ENCODE measurements at places on chromosomes 5 and 9.

- no peak for DNase-seq
Observed at GRCh38 chr5:77599679-77600078, 38.8 kb downstream of the OTP start.

DNA sequence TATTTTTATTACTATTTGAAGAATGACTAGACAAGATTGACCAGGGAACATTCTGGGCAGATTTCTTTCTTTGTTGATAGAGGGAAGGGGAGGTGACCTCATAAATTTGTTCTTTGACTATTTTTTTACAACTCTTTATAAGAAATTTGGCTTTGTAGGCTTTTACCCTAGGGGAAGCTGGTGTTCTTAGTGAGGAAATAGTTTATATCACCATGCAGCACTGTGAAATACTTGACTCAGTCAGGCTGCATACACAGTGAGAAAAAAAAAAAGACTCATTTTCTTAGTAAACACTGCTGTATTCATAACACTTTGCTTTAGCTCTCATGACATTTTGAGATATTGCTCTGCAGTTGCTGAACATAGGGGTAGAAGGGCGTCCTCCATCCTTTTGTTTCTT is 336.6 kb upstream of the PIK3R1 start:
- DNase-seq, result no peak

DNA sequence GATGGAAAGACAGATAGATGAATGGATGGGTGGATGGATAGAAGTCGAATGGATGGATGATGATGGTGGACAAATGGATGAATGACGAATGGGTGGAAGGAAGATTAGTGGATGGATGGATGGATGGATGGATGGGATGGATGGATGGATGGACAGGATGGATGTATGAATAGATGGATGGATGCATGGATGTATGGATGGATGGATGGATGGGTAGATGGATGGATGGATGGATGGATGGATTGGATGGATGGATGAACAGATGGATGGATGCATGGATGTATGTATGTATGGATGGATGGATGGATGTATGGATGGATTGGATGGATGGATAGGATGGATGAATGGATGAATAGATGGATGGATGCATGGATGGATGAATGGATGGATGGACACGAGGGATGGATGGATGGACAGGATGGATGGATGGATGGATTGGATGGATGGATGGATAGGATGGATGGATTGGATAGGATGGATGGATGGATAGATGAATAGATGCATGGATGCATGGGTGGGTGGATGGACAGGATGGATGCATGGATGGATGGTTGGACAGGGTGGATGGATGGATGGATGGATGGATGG is 52.4 kb downstream of the DUSP1 start:
- DNase-seq, result no peak

DNA sequence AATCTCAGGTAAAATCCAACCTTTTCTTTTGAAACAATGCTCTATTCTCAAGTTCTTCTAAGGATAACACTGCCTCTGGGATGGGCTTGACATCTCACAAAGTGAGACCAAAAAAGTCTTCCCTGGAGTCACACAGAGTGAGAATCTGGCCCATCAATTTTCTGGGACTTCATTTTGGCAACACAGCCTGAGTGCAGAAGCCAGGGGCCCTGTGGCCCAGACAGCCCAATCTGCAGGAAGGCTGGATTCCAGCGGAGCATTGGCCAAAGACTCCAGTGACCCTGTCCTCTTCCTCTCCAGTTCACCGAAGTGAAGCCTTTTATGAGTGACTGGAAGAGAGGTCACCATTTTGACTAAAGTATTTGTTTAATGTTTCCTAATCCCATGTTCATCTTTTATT is 105.1 kb downstream of the PLK2 start:
- no peak for DNase-seq

DNA sequence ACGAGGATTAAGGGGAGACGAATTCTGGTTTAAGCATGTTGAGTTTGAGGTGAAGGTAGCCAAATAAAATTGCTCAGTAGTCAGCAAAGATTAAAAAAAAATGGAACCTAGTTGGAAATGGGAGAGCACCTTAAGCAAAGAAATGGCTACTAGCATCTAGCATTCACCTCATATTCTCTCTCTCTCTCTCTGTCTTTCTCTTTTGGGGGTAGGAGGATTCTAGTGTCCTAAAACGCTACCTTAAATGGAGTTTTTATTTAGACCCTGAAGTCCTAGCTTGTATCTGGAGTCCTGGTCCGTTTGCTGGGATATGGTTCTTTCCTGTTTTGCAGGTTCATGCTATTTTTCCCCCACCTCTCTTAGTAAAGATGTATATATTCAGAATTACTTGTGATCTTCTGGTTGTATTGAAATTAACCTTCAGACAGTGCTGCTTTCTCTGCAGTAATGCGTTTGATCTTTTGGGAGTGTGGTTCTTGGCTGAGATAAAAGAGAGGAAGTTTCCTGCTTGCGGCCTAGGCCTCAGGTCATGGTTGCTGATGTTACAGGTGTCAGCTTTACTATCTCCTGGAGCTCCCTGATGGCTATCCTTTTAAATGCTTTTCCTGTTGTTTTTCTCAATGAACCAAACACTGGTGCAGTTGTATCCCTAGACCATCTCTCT is 8.0 kb downstream of the TGFBR1 start:
- no peak for DNase-seq

DNA sequence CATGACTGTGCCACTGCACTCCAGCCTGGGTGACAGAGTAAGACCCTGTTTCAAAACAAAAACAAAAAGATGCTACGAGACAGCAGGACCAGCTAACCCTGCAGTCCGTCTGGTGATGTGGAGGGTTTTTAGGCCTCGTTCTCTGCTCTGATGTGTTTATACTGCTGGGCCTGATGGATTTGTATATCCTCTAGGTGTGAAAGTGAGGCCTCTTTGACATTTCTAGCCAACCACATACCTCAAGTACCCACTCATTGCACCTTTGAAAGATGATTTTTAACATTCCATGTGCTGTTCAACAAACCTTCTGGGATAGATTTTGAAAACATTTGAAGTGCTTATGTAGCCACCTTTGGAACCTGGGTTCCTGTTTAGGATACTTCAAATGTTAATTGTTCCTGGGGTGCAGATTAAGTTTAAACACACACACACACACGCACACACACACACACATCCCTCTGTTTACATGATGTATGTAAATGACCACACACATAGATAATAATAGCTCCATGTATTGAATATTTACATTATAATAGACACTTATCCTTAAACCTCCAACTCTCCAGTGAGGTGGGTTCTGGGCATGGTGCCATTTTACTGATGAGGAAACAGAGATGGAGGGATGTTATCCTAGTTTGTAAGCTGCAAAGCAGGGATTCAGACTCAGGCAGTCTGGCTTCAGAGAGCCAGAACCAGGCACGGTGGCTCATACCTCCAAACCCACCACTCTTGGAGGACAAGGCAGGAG is 48.8 kb upstream of the GOLPH3 start:
- no peak for DNase-seq

DNA sequence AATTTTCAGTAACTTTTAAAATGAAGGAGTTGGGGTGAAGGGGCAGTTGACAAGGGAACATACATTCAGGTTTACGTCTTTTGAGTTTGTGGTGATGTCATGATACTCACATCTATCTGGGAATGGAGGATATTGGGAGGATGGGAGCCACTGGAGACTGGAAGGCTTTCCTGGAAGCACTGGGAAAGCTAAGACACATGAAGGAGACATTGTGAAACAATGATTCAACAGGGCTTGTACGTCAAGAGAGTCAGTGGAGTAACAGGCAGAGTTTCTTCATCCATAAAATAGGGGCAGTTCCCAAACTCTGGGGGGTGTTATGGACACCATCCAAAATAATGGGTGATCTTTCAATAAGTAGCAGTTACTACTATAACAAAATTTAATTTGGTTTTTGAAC is 572.8 kb downstream of the CCDC171 start:
- DNase-seq, result no peak

DNA sequence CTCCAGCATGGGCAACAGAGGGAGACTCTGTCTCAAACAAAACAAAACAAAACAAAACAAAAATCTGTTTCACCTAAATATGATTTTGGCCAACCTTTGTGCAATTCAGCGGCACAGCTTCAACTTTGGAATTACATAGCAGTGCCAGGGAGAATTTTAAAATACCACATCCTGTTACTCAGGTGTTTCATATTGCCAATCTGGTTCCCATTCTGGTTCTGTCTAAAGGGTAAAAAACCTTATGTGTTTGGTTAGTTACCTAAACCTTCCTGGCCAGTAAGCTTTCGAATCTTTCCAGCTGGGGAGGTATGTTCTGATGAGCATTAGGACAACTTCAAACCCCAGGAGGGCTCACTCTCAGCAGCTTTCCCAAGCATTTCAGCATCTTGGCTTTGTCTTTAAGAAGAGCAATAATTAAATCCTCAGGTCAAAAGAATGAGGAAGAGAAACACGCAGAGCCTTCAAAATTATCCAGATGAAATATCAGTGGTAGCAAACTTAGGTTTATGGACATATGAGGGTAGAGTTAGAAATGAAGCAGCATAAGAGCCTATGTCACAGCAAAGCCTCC is 2.7 kb downstream of the DAB2 start:
- DNase-seq, result no peak

GRCh38 chr5:116492016-116492623 is 82.5 kb downstream of the SEMA6A start:
- DNase-seq, result peak; percentile 47

DNA sequence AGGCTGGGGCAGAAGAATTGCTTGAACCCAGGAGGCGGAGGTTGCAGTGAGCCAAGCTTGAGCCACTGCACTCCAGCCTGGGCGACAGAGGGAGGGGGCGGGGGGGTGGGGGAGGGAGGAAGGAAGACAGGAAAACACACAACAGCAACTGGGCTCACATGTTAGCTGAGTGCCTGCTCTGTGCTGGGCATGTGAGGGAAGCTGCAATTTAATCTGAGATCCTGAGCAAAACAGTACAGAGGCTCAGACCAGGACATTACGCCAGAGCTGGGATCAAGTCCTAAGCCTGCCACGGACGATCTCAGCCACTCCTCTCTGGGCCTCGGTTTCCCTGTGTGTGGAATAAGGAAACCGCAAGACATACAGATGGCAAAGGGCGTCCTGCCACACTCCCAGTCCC is 119.1 kb downstream of the VAV2 start:
- no peak for DNase-seq

- peak; percentile 17 for DNase-seq
Observed at GRCh38 chr5:114101153-114101552, 260.7 kb upstream of the KCNN2 start.

DNA sequence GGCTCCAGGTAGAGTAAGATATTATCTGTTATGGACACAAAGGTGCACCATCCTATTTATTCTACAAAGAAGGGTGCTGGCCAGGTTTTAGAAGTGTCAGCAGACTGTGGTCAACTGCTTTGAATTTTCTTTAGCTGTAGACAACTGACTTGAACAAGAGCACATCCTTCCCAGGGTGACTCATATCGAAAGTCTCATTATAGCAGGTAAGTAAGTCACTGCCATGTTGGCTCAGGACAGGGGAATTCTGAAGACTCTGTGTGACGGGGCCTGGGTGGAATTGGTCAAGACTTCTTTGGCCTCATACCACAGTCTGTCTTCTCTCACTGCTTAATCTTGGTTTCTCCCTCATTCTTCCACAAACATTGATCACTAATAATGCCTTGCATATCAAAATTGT is 214.5 kb upstream of the CDH9 start:
- no peak for DNase-seq

DNA sequence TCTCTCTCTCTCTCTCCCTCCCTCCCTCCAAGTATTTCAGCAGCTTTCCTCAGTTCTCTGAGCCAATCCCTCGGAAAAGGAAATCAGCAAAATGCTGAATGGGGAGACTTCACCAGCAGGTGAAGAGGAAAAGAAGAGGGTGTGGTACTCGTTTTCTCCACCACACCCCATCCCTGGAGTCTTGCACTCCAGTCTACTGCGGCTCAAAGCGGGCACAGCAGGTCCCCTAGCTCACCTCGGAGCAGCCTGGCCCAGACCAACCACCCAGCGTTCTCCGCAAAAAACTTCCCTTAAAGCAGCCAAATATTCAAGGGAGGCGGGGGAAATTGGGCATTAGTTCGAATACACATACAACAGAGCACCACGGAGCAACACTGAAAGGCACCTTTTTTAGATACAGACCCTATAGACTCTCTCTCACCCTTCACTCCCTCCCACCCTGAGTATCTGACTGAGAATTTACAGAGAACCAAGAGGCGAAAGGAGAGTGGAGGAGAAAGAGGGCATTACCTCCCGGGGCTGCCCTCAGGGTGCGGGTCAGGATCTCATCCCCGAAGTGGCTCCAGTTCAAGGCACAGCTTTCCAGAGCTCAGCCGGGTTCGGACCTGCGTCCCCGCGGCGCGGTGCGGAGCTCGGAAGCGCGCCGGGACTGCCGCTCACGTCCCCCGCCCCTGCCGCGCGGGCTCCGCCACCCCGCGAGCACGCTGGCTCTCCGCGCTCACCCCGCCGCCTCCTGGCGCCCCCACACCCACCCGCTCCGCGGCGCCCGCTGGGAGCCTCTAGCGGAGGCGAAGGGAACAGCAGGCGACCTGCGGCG is 1638.5 kb upstream of the C9orf72 start:
- DNase-seq, result peak; percentile 50

DNA sequence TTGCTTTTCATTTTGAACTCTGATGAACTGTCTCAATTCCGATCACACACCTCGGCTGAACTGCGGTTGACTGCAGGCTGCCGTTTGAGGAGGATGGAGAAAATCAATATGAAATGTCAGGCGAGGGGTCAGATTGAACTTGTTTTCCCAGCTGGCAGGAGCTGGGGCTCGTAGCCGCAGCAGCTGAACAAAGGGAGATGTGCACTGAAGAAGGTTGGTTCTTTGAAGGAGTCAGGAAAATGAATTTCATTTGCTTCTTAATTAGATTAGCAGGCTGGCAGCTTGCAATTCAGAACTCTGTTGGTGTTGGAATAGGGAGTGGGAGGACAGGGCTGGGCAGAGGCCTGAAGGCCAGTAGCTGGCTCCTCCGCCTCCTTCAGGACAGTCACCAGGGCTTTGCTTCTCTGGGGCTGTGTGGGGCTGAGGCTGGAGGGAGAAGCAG is 117.4 kb upstream of the GPR151 start:
- DNase-seq, result no peak

DNA sequence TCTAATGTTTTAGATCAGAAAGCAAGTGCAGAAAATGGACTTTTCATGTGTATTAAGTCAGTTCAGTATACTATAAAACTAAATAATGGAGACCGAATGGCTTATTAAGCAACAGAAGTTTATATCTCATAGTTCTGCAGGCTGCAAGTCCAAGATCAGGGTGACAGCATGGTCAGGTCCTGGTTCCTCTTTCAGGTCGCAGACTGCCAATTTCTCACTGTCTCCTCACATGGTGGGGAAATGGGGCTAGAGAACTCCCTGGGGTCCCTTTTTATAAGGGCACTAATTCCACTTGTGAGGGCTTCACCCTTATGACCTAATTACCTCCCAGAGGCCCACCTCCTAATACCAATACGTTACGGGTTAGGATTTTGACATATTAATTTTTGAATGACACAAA is 48.7 kb downstream of the RICTOR start:
- DNase-seq, result no peak

GRCh38 chr9:135167849-135168655 is 80.6 kb downstream of the OLFM1 start:
- DNase-seq, result no peak

All from Ammon's horn (tissue), 1 donor.